ENCODE measurements at places on chromosomes 12 and 14.

GRCh38 chr12:13530966-13531365 is 334.4 kb downstream of the EMP1 start:
- no peak for DNase-seq

- no peak for DNase-seq
Observed at GRCh38 chr12:87596134-87596533, 433.1 kb downstream of the C12orf50 start.

- DNase-seq, result no peak
Observed at GRCh38 chr12:51025338-51025835, 797 bp downstream of the SLC11A2 start.

DNA sequence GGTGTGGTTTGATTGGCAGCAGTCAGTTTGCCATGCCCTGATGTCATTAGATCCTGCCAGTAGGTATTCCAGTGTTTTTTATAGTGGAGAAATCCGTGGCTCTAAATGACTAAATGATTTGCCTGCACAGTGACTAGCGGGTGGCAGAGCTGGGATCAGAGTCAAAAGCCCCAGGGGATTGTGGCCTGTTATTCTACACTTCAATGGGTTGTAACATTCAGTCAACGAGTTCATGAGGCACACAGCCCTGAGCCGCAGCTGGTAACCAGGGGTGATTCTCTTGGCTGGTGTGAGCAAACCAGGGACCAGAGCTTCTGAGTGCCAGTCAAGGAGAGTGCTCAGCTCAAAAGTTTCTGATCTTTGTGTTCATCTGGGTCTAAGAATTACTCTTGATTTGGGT is 1.8 kb downstream of the MYH6 start:
- no peak for DNase-seq

DNA sequence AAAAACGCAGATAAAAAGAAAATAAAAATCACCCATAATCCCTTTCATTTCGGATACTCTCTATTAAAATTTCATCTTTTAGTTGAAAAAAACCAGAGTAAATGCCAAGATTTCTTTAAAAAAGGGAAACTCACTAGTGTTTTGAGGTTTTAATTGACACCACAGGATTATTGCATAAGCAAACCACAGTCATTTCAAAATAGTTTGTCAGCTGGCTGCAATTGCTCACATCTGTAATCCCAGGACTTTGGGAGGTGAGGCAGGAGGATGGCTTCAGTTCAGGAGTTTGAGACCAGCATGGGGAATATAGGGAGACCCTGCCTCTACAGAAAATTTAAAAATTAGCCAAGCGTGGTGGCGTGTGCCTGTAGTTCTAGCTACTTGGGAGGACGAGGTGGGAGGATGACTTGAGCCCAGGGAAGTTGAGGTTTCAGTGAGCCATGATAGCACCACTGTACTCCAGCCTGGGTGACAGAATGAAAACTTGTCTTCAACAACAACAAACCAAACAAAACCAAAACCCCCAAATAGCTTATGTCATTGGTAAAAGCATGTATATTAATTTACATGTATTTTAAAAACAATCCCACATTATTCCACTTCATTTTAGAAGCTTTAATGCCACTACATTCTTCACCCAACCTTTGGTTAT is 48.8 kb downstream of the SYNE2 start:
- no peak for DNase-seq

DNA sequence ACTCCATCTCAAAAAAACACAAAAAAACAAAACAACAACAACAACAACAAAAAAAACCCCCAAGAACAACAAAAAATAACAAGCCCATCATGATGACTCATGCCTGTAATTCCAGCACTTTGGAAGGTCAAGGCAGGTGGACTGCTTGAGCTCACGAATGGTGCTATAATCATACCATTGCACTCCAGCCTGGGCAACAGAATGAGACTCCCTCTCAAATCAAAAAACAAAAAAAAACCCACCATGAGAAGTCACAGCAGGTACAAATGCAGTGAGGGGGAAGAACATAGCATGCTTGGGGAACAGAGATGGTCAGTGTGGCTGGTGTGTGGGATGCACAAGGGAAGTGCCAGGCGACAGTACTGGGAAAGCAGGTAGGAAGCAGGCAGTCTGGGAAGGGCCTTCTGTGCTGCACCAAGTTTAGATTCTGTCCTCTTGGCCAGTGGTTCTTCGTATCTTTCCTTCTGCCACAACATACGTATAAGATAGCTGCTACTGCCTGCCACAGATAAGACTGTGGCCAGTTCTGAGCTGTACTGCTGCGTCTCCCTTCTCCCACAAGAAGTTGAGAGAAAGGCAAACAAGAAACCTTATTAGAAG is 28.0 kb downstream of the ATG14 start:
- DNase-seq, result no peak
